CD4-positive, alpha-beta T cell treated with Interleukin-17A for 1 hour (primary cell): ENCODE measurements at places on chromosomes 3 and 15.
A peak's percentile ranks its signal among the peaks of the same experiment; 100 is the strongest.

GRCh38 chr3:53642211-53642610 lies 147.8 kb downstream of the CACNA1D start:
- no peak for DNase-seq

DNA sequence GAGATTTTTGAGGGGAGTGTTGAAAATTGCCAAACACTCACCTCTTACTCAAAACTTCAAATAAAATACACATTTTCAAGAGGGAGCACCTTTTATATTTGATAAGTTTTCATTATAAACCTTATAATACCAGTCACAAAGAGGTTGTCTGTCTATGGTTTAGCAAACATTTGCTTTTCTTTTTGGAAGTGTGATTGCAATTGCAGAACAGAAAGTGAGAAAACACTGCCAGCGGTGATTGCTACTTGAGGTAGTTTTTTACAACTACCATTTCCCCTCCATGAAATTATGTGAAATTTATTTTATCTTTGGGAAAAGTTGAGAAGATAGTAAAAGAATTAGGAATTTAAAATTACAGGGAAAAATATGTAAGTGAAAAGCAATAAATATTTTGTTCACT lies 20.1 kb downstream of the DIPK2A start:
- no peak for DNase-seq

DNA sequence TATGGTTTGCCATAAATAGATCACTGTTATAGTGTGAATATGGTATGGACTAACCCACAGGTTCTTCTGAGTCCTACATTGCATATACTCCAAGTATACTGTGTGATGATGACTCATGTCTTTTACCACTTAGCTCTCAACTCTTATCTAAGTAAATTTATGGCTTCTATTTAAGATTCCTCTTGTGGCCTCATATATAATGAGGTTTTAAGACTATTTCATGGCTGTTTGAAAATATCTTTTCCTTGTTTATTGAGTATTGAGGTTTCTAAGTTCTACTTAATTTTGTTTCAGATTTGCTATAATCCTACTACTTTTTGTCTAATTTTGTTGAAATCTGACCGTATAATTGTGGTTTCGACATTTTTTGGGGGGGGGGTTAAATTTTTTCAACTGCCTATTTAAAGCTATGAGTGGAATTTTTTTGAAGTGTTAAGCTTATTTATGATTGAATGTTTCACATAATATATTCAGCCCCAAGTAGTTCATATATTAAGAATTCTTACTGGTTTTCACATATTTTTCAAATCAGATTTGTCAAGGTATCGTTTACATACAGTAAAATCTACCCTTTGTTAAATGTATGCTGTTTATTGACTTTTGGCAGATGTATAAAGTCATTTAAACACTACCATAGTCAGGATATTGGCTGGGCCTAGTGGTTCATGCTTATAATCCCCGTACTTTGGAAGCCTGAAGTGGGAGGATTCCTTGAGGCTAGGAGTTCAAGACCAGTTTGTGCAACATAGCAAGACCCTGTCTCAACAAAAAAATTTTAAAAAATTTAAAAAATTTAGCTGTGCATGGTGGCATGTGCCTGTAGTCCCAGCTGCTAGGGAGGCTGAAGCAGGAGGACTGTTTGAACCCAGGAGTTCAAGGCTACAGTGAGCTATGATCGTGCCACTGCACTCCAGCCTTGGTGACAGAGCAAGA lies 11.7 kb downstream of the SLC25A36 start:
- no peak for DNase-seq

DNA sequence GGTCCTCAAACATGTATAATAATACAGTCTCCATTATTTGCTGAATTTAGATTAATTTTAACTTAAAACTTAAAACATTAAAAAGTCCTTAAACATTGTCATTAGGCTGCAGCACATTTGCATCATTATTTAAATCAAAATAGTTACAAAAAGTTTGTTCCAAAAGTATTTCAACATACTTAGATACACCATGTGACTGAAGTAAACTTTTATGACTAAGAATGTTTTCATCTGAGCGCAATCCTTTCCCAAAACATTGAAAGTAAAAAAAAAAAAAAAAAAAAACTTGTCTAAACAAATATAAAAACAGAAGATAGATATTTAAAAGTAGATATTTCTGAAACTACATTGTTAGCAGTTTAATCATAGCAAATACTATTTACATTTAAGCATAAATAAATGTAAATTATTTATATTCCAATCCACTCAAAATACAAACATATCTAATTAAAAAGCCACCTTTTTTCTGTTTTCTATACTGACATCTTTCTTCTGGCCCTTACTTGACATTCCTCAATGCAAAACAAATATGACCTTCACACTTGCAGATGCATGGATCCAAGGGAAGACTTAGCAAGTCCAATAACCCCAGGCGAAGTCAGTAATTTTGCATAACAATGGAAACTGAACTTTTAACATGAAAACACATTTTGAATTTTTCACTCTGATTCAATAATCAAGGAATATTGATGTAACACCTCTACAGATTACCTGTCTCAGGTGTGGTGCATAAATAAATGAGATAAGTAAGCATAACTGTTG lies 10.3 kb downstream of the FAM227B start:
- DNase-seq = no peak

- DNase-seq = no peak
Measured at GRCh38 chr3:126959921-126960603, 22.9 kb upstream of the PLXNA1 start.

DNA sequence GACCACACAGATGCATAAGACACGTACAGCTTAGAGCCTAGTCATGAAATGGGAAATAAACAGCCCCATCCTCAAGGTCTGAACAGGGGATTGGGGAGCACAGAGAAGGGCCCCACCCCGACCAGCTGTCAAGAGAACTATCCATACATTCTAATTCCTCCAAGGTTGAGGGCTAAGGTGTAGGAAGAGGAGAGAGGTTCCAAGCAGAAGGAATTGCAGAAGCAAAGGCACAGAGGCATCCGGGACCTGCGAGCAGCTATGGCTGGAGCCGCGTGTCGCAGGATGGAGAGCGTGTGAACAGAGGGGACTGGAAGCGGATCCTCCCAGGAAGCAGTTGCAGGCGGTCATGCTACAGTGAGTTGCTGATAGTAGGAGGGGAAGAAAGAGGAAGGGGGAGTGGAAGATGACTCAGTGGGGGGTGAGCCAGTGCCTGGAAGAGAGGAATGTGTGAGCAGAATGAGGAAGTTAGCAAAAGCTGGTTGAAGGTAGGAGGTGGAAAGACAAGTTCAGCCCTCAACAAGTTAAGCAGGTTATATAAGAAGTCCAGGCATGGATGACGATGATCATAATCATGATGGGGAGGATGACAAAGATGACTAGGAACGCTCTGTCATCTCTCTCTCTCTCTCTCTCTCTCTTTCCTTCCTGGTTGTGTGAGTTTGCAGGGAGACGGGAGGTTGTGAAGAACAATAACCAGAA lies 89.7 kb downstream of the LIPC start:
- no peak for DNase-seq

DNA sequence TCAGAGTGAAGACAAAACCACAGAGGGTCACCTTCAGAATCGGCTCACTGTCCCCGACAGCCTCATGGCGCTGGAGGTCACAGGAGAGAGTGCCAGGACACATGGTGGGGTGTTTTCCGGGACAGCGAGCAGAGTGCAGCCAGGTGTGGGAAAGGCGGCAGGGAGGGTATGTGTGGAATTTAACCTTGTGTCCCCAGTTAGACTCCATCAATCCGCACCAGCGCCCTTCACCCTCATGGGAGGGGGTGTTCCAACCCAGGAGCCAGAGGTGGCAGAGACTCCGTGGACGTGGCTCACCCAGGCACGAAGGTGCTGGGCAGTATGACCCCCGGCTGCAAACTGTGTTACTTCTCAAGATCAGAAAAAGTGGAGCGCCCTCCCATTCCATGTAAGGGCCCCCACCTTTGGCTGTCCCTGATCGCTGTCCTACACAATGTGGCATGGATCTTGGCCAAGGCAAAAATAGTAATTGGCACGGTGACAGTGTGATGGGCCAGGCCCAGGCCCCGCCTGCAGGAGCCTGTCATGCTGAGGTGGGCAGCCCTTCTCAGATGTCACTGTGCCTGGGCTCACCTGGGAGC lies 190.3 kb downstream of the XXYLT1 start:
- no peak for DNase-seq

- peak; percentile 23 for DNase-seq
Measured at GRCh38 chr3:177610686-177611633, 413.7 kb upstream of the TBL1XR1 start.

- DNase-seq = no peak
Measured at GRCh38 chr15:89492934-89493631, 3.3 kb downstream of the RHCG start.

- no peak for DNase-seq
Measured at GRCh38 chr3:9468460-9468859, 71.0 kb downstream of the SETD5 start.

- no peak for DNase-seq
Measured at GRCh38 chr15:56425976-56426375, 39.0 kb downstream of the MNS1 start.

DNA sequence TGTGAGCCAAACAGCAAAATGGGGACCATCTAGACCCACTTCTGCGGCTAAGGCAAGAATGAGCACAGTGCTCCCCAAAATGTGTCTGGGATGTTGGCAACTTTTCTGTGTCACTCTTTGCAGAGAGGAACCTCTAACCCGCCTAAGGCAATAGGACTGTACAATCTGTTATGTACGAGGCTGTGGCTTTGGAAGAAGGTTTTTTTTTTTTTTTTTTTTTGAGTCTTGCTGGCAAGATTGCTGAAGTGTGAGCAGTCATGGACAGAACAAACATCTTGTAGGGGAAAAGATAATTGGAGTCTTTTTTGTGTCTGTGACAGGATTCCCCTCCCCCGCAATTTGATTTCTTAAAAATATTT lies 7.2 kb downstream of the FEZF2 start:
- DNase-seq = no peak

DNA sequence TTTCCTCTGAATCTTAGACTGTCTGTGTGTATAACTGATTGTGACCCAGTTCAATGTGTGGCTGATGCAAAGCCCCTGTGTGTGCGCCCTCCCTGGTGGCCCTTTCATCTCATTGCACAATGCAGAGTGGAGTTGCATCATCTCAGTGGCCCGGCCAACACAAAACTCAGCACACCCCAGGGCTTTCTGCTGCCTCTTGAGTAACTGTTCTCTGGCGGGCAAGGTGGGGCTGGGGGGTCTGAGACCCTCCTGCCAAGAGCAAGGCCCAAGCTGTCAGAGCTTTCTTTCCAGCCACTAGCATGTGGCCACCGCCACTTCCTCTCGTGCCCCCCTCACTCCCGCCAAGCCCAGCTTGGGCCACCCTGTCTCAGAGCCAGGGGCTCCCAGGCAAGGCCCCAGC lies 80.7 kb upstream of the ALDH1L1 start:
- DNase-seq = no peak

- peak; percentile 13 for DNase-seq
Measured at GRCh38 chr15:75112848-75113492, 88.7 kb upstream of the C15orf39 start.

- DNase-seq = no peak
Measured at GRCh38 chr3:181561139-181562031, 150.3 kb upstream of the SOX2 start.

DNA sequence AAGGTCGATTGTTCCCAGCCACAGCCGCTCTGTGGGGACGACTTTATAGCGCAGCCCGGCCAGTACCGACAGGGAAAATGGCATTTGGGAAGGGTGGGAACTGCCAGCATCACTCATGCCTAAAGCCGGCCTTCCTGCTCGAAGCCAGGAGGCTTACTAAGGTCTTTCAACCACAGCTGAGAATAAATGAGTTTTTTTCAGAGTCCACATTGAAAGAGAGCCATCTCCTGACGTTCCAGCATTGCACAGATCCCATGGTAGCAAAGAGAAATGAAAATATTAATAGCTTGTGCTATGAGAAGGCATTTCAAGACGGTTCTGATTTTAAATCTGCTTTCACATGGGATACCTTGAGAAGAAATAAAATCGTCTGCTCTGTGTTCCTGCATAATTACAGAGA lies 230.2 kb upstream of the IGF1R start:
- no peak for DNase-seq

GRCh38 chr3:160540551-160540950 lies 24.8 kb downstream of the KPNA4 start:
- DNase-seq = no peak

- peak; percentile 22 for DNase-seq
Measured at GRCh38 chr3:20056725-20057611, 16.7 kb downstream of the KAT2B start.

- peak; percentile 3 for DNase-seq
Measured at GRCh38 chr3:72100080-72100511, 315.1 kb upstream of the PROK2 start.
